ENCODE measurements at places on chromosomes 12 and 14. TPM values are rescaled to one million over a fixed set of nuclear protein-coding genes. Genes with fewer than 3 reads are reported as not detected.

DNA sequence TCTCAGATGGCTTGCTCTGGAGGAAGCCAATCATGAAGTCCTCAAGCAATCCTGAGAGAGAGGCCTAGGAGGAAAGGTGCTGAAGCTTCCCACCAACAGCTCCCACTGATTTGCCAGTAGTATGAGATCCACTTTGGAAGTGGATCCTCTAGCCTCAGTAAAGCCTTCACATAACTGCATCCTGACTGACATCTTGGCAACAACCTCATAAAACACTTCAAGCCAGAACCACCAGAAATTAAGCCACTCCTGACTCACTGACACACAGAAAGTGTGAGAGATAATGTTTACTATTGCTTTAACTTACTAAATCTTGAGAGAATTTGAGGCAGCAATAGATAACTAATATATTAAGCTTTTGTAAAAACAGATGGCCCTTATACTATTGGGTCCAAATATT, 11.7 kb upstream of the TMX1 start:
- no peak for DNase-seq

DNA sequence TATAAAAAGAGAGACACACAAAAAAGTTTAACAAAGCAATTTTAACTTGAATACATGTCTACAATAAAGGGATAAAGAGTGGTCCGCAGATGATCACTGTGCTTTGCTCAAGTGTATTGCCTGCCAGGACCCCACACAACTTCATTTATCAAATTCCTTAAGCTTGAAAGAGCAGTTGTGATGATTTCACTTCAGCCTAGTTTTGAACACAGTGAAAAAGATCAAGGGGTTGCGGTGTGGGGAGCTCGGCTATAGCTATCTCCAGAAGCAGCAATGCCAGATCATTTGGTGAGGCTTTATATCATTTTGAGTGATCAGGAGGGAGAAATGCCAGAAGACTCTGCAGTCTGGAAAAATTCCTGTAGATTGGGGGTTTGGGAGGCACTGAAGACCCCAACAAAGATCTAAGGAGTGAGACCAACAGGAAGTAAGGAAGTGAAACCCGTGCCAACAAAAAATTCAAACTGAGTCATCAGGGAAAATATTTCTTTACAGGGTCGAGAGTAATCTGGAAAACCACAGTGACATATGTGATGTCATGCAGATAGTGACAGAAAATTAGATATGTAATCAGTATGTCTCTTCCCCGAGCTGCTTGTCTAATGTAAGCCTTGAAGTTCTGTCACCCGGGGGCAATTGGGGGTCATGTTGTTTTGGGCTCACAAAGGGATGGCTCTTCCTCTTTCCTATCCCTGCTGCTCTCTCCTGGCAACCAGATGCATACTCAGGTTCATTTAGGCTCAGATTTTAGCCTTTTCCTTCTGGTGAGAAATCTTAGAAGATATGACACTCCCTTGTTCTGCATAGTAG, 221.8 kb downstream of the MSRB3 start:
- DNase-seq = peak; percentile 42

DNA sequence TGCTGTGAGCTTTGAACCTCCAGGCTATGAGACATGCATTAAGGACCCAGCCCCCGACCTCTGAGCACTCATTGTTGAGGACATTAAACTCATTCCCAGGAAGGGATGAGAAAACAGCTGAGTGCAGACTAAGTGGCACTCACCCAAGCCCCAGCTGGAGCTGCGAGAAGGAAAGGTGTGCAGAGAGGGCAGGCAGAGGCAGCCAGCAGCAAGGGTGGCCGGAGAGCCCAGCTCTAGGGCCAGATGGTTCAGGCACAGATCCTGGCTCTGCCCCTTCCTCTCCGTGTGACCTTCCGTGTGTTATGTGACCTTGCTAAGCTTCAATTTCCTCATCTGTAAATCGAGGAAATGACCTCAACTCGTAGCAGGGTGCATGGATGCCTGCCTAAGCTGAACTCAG, 3.7 kb downstream of the TSPAN11 start:
- no peak for DNase-seq

DNA sequence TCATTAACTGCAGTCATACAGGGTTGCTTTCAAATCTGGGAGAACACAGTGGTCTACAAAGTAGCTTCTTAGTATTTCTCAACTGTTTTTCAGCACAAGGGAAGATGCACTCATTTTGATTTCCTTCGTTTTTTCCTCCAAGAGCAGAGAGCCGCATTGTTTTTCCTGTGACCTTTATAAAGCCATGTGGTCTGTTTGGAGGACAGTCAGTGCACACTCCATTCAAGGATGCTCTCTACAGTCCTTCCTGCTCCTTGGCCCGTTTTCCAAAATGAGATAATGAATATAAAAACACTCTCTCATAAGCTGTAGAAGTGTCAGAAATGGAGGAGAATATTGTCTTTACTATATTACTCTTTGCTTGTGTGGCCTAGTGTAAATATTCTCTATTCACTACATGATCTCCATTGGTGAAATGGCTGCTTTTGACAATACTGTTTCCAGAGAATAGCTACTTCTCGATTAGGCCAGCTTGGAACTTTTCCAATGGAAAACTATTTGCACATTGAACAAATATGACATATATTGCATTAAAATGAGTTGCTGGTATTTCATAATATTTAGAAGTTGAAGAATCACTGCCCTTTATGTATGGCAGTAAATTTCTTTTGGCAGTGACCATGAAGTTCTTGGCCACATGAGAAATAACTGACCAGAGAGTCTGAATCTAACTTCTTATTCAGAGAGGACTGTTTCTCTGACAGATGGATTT, 393.1 kb upstream of the RGS6 start:
- DNase-seq = no peak

- no peak for DNase-seq
Measured at GRCh38 chr12:3230758-3231375, 153.7 kb downstream of the TSPAN9 start.

- no peak for DNase-seq
Measured at GRCh38 chr12:41972598-41972997, 172.1 kb downstream of the GXYLT1 start.

- DNase-seq = no peak
Measured at GRCh38 chr12:70671698-70672097, 34.5 kb upstream of the PTPRB start.

- peak; percentile 72 for DNase-seq
Measured at GRCh38 chr14:45198551-45198950, 54.5 kb downstream of the MIS18BP1 start.

DNA sequence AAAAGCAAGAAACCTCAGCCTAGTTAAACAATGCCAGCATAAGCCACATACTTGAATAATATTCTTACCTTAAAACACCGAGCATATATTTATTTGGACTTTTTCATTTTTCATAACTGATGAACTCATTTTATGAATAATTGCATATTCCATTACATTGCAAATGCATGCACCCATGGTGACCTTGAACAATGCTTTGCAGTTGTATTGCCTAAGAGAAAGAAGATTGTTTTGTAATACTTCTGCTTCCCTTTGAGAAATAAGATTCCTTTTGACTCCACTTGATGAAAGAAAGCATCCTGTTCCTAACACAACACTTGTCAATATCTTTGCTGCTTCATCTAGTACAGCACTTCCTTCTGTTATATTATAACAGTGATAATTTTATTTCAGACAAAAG, 1182.2 kb downstream of the FLRT2 start:
- DNase-seq = no peak

DNA sequence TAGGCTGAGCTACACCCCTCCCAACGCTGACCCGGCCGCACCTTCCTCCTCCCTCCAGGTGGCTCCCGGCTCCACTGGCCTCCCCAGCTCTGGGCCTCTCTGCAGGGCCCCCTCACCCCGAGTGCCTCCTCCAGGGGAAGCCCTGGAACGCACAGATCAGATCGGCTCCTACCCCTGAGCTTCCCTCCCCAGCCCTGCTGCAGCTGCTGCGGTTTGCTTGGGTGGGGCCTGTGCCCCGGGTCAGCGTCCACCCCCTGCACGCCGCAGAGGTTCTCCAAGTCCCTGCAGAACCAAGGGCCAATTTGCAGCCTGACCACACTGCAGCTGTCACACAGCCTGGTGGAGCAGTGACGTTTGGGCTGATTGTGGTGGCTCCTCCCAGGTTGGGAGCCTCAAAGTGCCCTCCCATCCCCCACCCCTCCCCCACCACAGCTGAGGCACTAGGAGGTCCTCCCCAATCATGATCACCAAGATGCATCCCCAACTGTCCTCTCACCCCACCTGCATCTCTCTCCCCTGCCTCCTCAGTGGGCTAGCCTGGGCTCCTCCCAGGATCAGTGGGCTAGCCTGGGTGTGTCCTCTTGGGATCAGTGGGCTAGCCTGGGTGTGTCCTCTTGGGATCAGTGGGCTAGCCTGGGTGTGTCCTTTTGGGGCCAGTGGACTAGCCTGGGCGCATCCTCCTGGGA, 12.8 kb upstream of the FBRSL1 start:
- DNase-seq = no peak

GRCh38 chr12:50739611-50740010, 24.3 kb upstream of the ATF1 start:
- DNase-seq = no peak

- no peak for DNase-seq
Measured at GRCh38 chr14:103736546-103737431, 21.2 kb downstream of the ZFYVE21 start.

DNA sequence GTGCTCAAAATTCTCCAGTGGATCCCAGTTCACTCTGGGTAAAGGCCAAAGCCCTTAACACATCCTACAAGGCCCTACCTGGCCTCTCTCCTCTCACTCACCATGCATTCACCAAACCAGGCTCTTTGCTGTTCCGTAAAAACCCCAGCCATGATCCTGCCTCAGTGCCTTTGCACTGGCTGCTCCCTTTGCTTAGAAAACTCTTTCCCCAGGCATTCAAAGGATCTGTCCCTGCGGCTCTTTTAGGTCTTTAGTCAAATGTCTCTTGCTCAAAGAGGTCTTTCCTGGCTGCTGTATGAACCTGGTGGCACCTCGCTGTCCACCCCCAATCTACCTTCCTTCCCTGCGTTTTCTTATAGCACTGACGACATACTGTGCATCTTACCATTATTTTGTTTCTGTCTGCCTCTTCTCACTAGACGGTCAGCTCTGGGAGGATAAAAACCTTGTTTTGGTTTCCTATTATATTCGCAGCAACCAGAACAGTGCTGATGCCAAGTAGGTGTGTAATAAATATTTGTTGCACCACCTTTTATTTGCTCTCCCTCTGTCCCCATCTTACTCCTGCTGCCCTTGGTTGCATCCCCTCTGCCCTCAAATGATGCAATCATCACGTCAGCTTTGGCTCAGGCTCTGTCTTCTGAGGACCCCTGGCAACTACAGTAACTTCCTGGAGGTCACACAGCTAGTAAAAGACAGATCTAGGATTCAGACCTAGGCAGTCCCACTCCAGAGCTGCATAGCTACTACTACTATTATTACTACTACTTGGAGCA, 23.8 kb upstream of the DICER1 start:
- DNase-seq = no peak

DNA sequence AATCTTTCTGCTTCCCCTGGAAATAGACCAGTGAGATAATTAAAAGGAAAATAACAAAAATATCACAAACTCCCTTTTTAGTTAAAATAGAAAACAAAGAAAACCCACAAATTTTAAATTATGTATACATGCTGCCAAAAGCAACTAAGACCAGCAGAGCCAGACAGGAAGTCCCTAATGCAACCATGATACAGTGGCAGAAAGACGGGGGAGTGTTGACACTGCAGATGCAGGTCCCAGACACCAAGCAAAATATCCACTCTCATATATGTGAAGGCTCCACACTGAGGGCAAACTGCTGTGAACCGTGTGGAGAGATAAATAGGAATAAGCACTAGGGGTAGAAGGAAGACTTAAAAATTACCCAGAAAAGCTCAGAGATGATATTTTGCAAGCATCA, 401.0 kb downstream of the BTG1 start:
- DNase-seq = no peak

DNA sequence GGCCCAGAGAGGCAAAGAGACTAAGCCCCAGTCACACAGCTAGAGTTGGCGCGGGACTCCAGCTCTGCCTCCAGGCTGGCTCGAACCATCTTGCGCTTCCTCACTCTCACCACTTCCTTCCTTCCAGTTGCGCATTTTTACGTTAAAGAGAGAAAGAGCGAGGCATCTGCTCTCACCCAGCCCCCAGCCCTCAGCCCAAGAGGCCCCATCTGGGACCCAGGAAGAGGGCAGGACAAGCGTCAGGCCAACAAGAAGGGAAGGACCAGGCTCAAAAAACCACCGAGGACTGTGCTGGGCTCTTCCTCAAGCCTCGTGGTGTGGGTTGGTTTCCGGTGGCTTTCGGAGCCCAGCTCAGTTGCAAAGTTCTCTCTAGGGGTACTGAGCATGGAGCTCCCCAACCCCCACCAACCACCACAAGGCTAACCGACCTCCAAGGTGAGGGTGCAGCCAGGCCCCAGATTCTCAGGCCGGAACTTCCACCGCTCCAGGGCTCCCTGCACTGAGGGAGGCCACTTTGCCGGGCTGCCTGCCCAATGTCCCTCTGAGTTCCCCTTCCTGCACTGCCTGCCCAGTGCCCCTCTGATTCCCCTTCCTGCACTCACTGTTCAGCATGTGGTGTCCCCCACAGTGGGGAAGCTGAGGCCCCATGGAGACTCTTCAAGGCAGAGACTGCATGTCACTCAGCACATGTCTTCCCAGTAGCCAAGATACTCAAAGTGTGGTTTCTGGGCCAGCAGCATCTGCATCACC, 35.9 kb downstream of the TESC start:
- DNase-seq = no peak

- no peak for DNase-seq
Measured at GRCh38 chr12:2692080-2692479, 102.7 kb upstream of the FKBP4 start.

The DUSP16 gene
- total RNA-seq = 14.2 TPM

The AP1G2 gene
- total RNA-seq = 44.4 TPM

The TPH2 gene
- not detected for total RNA-seq

The TMEM260 gene
- 21.5 TPM for total RNA-seq

The CARMIL3 gene
- total RNA-seq = 0.13 TPM
